ENCODE measurements at places on chromosomes 6 and 20.

- H3K4me3 ChIP-seq = no peak overlapping the region
- peaks cover 3% of the 10 kb centered on the region for H3K4me1 ChIP-seq
- no peak overlapping the region for H3K27ac ChIP-seq
These were observed 67.8 kb upstream of the RALGAPA2 start for GRCh38 chr20:20780127-20780824.

GRCh38 chr6:102154176-102154575 is 760.7 kb downstream of the GRIK2 start:
- no peaks in the 10 kb centered on the region for H3K36me3 ChIP-seq
- no peaks in the 10 kb centered on the region for H3K27me3 ChIP-seq
- H3K4me3 ChIP-seq = no peak overlapping the region

GRCh38 chr6:130961148-130961547 is 101.9 kb downstream of the EPB41L2 start:
- no peaks in the 10 kb centered on the region for H3K27me3 ChIP-seq
- H3K36me3 ChIP-seq = no peaks in the 10 kb centered on the region
- no peak for DNase-seq
- H3K4me3 ChIP-seq = no peak overlapping the region
- H3K4me1 ChIP-seq = no peaks in the 10 kb centered on the region

GRCh38 chr6:109117346-109118035 is 22.2 kb downstream of the CEP57L1 start:
- H3K4me3 ChIP-seq = no peak overlapping the region
- no peak for DNase-seq
- H3K4me1 ChIP-seq = no peaks in the 10 kb centered on the region
- H3K27ac ChIP-seq = no peak overlapping the region

Data from testis (tissue), 5 donors.